Kidney epithelial cell (primary cell): ENCODE measurements at places on chromosomes 3 and 15. TPM values are rescaled to one million over a fixed set of nuclear protein-coding genes. Genes with fewer than 3 reads are reported as not detected.

- DNase-seq: no peak
These were observed 61.8 kb downstream of the SLC7A14 start for GRCh38 chr3:170524073-170524472.

DNA sequence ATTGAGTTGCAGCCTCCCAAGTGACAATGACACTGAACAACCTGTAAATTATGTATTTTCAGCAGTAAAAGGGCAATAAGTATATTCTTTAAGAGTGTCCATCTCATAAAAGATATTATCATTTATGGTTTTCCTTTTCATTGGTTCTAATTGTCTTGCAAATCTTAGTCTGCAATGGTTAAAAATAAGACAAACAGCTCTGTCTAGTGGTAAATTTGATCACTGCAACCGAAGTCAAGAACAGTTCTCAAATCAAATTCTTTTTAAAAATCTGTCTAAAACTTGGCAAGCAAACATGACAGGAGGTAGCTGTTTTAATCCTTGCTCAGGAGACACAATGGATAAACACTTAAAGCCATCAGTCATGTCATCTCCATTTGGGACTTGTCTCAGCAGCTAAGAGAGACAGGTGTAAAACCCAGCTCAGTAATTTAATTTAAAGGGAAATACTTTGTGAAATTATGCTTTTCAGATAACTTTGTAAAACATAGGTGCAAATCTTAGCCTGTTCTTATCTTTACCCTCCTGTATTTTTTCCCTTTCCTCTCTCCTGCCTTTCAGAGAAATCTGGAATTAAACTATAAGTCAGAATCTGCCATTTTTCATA lies 150.3 kb upstream of the ARHGEF26 start:
- DNase-seq: no peak

- DNase-seq: no peak
These were observed 31.8 kb upstream of the CRTC3 start for GRCh38 chr15:90497912-90498311.

DNA sequence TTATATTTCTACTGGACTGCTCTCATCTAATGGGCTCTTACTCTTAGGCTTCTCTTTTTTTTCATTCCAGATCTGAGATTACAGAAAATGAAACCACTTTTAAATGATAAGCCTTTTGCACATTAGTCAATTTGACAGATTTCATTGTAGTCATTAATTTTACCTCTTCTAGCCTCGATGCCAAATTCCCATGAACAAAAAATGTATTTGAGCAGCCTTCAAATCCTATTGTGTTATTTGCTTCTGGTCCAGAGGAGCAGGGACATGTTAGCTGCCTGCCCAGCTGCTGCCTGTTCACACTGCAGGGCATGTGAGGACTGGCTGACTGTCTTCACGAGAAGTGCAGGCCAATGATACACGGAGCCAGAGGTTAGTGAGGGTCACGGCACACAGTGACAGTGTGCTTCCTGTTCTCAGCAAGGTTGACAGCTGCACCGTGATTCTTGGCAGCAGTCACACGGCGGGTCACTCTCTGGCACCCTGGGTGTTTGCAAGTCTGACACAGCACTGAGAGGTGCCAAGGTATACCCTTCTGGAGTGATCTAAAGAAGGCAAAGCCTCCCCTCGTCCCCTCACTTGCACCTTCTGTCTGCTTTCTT lies 40.8 kb downstream of the KAT2B start:
- no peak for DNase-seq

DNA sequence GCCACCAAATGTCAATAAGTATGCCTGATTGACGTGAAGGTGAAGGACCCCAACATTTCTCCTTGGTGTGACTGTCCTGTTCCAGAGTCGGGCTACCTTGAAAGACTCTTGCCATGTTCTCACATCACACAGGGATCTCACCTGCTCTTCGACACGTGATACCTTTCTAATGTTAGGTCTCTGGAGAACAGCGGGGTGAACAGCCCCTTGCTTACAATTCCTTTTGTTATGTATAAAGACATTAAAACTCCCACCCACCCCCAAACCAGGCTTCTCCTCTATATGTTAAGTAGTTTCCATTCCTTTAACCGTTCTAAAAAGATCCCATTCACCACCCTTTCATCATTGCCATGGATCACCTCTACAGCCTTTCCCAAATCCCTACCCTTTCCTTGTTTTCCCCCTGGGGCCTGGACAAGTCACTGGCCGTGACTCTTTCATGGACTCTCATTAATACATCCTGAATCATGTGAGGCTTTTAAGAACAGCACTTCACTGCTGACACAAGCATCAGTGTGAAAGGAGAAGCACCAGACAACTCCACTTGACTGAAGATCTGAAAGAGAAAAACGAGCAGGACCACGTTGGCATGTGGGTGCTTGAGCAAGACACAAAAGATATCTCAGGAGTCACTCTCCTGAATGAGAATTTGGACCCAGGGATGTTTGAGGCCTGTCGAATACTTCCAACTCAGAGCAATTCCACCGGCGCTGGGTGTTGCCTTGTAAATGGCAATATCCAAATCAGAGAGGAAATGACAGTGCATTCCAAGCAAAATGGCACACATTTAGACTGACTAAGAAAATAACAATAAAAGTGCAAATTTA lies 115.0 kb downstream of the FOXP1 start:
- no peak for DNase-seq

- no peak for DNase-seq
These were observed 23.6 kb downstream of the NCK1 start for GRCh38 chr3:136885357-136886213.

DNA sequence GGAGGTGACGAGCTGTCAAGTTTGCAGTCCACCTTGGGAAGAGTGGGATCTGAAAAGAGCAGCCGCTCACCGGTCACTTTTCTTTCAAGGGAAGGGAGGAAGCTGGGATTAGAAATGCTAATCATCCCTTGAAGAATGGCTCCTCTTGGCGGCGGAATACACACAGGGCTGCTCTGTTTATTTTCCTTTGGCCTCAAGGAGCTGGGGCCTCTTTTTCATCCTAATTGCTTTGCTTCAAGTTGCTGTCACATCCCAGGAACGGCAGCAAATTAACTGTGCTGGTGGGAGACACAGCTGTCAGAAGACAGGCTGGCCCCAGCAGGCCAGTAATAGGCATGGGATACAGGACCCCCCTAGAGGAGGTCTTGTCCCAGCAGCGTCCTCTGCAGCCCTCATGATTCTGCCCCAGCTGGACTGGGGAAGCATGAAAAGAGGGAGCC lies 6.7 kb downstream of the KBTBD13 start:
- DNase-seq: no peak

- no peak for DNase-seq
These were observed 39.3 kb upstream of the INSYN1 start for GRCh38 chr15:73792415-73792814.

Gene UROC1
- not detected in 2 replicates for total RNA-seq

Gene CFAP100
- total RNA-seq: not detected in 2 replicates

Gene ADGRG7
- total RNA-seq: not detected in 2 replicates
